T-cell (primary cell): ENCODE measurements at places on chromosomes 7 and 10. TPM values are rescaled to one million over a fixed set of nuclear protein-coding genes. Genes with fewer than 3 reads are reported as not detected.
A peak's percentile ranks its signal among the peaks of the same experiment; 100 is the strongest.

DNA sequence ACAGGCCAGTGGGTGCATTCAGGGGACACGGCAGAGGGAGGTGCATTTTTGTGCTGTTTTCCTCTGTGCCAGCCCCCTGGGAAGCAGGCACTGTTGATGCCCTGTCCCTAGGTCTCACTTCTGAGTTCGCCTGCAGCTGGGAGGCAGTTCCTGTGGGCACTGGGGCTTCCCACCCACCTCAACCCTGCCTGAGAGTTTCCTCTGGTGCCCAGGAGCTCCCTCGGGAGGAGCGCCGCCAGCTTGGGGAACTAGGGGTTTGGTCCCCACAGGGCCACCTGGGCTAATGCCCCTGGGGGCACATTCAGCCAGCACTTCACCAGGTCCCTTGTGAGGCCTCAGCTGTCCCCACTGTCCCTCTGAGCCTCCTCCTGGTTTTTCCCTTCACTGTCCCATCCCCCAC, 178.2 kb upstream of the RHEB start:
- H3K27me3 ChIP-seq, result no peaks in the 10 kb centered on the region
- no peak overlapping the region for H3K4me3 ChIP-seq
- H3K4me1 ChIP-seq, result no peaks in the 10 kb centered on the region
- DNase-seq, result no peak
- H3K27ac ChIP-seq, result no peak overlapping the region

CRYGN gene
- total RNA-seq, result 1.0 TPM

GRCh38 chr10:34931216-34931615, 116.1 kb upstream of the PARD3 start:
- H3K36me3 ChIP-seq, result no peaks in the 10 kb centered on the region
- H3K4me3 ChIP-seq, result no peak overlapping the region
- no peak overlapping the region for H3K27ac ChIP-seq
- DNase-seq, result no peak
- H3K27me3 ChIP-seq, result no peaks in the 10 kb centered on the region

- no peaks in the 10 kb centered on the region for H3K36me3 ChIP-seq
- H3K27me3 ChIP-seq, result peaks cover 18% of the 10 kb centered on the region
- no peak overlapping the region for H3K27ac ChIP-seq
- no peaks in the 10 kb centered on the region for H3K4me1 ChIP-seq
- no peak overlapping the region for H3K4me3 ChIP-seq
Observed at GRCh38 chr10:128027306-128027705, 98.9 kb downstream of the MKI67 start.

GRCh38 chr7:83271212-83272099, 108.8 kb upstream of the PCLO start:
- H3K27me3 ChIP-seq, result no peaks in the 10 kb centered on the region
- DNase-seq, result no peak
- no peak overlapping the region for H3K4me3 ChIP-seq
- no peaks in the 10 kb centered on the region for H3K4me1 ChIP-seq

- peaks cover 16% of the 10 kb centered on the region for H3K4me1 ChIP-seq
- no peak overlapping the region for H3K4me3 ChIP-seq
- H3K36me3 ChIP-seq, result no peaks in the 10 kb centered on the region
- no peak for DNase-seq
- no peak overlapping the region for H3K27ac ChIP-seq
Observed at GRCh38 chr7:104979167-104979841, 34.7 kb upstream of the KMT2E start.

GRCh38 chr7:81158189-81158588, 239.3 kb upstream of the SEMA3C start:
- H3K4me1 ChIP-seq, result no peaks in the 10 kb centered on the region
- no peak overlapping the region for H3K27ac ChIP-seq
- no peaks in the 10 kb centered on the region for H3K36me3 ChIP-seq
- no peak overlapping the region for H3K4me3 ChIP-seq
- no peaks in the 10 kb centered on the region for H3K27me3 ChIP-seq

- no peaks in the 10 kb centered on the region for H3K27me3 ChIP-seq
- H3K36me3 ChIP-seq, result no peaks in the 10 kb centered on the region
- DNase-seq, result no peak
- no peak overlapping the region for H3K27ac ChIP-seq
- no peak overlapping the region for H3K4me3 ChIP-seq
- no peaks in the 10 kb centered on the region for H3K4me1 ChIP-seq
Observed at GRCh38 chr7:84686373-84686772, 491.8 kb upstream of the SEMA3A start.

- no peak for DNase-seq
- no peaks in the 10 kb centered on the region for H3K36me3 ChIP-seq
- H3K27me3 ChIP-seq, result no peaks in the 10 kb centered on the region
- H3K27ac ChIP-seq, result no peak overlapping the region
Observed at GRCh38 chr7:135938563-135938962, 38.6 kb downstream of the MTPN start.

- H3K4me1 ChIP-seq, result peaks cover 19% of the 10 kb centered on the region
- no peak for DNase-seq
- peak overlapping the region; percentile 80 for H3K27ac ChIP-seq
- peak overlapping the region; percentile 94 for H3K4me3 ChIP-seq
- H3K36me3 ChIP-seq, result no peaks in the 10 kb centered on the region
Observed at GRCh38 chr10:30348378-30348776, 701 bp downstream of the MTPAP start.

GTF2I gene
- 165 TPM for total RNA-seq

GRCh38 chr10:99658622-99659030, 683 bp upstream of the ENTPD7 start:
- DNase-seq, result peak; percentile 4
- peaks cover 7% of the 10 kb centered on the region for H3K27me3 ChIP-seq
- H3K36me3 ChIP-seq, result no peaks in the 10 kb centered on the region
- peak overlapping the region; percentile 83 for H3K4me3 ChIP-seq

CREB5 gene
- total RNA-seq, result 0.23 TPM

DNA sequence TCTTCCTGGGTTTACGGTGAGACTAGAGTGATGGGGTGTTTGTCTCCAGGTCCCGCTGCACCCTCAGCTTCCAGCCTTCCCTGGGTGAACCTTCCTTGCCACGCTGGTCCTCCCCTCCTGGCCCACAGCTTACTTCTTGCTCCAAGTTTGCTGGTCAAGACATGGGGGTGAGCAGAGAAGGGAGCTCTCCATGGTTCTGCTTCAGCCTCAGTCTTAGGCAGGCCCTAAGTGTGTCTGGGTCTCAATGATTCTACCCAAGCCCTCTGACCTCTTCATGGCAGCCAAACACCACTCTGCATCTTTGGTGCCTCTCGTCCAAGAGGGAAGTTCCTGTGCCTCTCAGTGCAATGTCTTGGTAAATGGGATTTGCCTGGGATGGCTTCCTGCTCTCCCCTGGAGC, 356.5 kb upstream of the KLF6 start:
- no peak overlapping the region for H3K4me3 ChIP-seq
- H3K27me3 ChIP-seq, result no peaks in the 10 kb centered on the region
- no peaks in the 10 kb centered on the region for H3K4me1 ChIP-seq

GRID1 gene
- total RNA-seq, result not detected

DNA sequence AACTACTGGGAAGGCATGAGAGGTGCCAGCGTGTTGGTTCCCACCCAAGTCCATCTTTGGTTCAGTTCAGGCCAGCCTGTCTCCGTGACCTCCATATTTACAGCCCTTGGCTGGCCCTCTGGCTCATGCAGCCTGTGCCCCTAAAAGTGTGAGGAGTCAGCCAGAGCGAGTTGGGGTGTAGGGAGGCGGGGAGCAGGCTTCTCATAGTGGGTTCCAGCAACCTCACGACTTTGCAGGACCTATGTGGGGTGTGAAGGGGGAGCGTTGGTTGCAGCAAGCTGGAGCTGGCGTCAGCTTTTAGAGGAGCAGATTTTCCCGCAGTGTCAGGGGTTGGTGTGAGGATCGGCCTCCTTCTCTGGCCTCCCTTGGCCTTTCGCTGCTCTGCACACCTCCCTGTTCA, 9.8 kb downstream of the TSPAN14 start:
- peak overlapping the region; percentile 53 for H3K4me3 ChIP-seq
- peaks cover 100% of the 10 kb centered on the region for H3K4me1 ChIP-seq

- H3K4me3 ChIP-seq, result no peak overlapping the region
- H3K27me3 ChIP-seq, result no peaks in the 10 kb centered on the region
- no peaks in the 10 kb centered on the region for H3K4me1 ChIP-seq
- no peak for DNase-seq
- no peaks in the 10 kb centered on the region for H3K36me3 ChIP-seq
Observed at GRCh38 chr7:14395860-14396259, 406.4 kb upstream of the ETV1 start.

ASNS gene
- total RNA-seq, result 15.4 TPM

DNA sequence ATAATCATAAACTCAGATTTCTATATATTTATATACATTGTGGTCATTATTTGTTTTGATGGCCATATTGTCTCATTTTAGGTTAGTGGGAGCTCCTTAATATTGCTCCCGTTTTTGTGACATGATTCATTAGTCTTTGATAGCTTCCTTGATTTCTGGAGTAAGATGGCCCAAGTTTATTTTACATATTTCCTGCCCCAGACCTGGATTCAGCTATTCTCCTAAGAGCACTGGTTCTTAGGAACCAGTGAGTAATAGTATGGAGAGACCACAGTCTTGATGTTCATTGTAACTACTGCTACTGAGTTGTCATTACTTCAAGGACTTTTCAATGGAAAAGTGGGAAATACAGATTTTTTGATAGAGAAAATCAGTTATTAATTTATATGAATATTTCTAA, 6.0 kb downstream of the TFPI2 start:
- no peaks in the 10 kb centered on the region for H3K36me3 ChIP-seq
- H3K27me3 ChIP-seq, result peaks cover 2% of the 10 kb centered on the region
- H3K4me1 ChIP-seq, result no peaks in the 10 kb centered on the region

SPDYE9 gene
- not detected for total RNA-seq

- no peak overlapping the region for H3K4me3 ChIP-seq
- H3K36me3 ChIP-seq, result no peaks in the 10 kb centered on the region
- H3K4me1 ChIP-seq, result peaks cover 14% of the 10 kb centered on the region
- H3K27ac ChIP-seq, result peak overlapping the region; percentile 35
- H3K27me3 ChIP-seq, result no peaks in the 10 kb centered on the region
- no peak for DNase-seq
Observed at GRCh38 chr7:130152493-130153210, 52.6 kb downstream of the TMEM209 start.

MUC12 gene
- 0.51 TPM for total RNA-seq

DNA sequence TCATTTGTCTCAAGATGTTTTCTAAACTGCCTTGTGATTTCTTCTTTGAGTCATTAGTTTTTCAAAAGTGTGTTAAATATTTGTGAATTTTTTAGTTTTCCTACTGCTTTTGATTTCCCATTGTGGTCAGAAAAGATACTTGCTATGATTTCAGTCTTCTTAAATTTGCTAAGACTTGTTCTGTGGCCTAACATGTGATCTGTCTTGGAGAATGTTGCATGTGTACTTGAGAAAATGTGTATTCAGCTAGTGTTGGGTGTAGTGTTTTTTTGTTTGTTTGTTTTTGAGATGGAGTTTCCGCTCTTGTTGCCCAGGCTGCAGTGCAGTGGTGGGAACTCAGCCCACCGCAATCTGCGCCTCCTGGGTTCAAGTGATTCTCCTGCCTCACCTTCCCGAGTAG, 28.6 kb downstream of the BMPR1A start:
- peaks cover 2% of the 10 kb centered on the region for H3K27me3 ChIP-seq
- no peak overlapping the region for H3K27ac ChIP-seq
- DNase-seq, result no peak
- no peaks in the 10 kb centered on the region for H3K36me3 ChIP-seq

GRCh38 chr7:116551692-116552091, 26.9 kb downstream of the CAV1 start:
- no peaks in the 10 kb centered on the region for H3K27me3 ChIP-seq
- H3K36me3 ChIP-seq, result no peaks in the 10 kb centered on the region
- DNase-seq, result no peak
- no peak overlapping the region for H3K4me3 ChIP-seq

DNA sequence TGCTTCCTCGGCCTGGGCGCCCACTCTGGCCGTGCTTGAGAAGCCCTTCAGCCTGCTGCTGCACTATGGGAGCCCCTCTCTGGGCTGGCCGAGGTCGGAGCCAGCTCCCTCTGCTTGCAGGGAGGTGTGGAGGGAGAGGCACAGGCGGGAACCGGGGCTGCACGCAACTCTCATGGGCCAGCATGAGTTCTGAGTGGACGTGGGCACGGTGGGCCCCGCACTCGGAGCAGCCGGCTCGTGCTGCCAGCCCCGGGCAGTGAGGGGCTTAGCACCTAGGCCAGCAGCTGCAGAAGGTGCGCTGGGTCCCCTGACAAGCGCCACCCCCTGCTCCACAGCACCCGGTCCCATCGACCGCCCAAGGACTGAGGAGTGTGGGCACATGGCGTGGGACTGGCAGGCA, 9.0 kb upstream of the PDK4 start:
- no peak overlapping the region for H3K27ac ChIP-seq
- H3K4me3 ChIP-seq, result no peak overlapping the region
- no peaks in the 10 kb centered on the region for H3K36me3 ChIP-seq
- no peaks in the 10 kb centered on the region for H3K27me3 ChIP-seq
- H3K4me1 ChIP-seq, result no peaks in the 10 kb centered on the region

DNA sequence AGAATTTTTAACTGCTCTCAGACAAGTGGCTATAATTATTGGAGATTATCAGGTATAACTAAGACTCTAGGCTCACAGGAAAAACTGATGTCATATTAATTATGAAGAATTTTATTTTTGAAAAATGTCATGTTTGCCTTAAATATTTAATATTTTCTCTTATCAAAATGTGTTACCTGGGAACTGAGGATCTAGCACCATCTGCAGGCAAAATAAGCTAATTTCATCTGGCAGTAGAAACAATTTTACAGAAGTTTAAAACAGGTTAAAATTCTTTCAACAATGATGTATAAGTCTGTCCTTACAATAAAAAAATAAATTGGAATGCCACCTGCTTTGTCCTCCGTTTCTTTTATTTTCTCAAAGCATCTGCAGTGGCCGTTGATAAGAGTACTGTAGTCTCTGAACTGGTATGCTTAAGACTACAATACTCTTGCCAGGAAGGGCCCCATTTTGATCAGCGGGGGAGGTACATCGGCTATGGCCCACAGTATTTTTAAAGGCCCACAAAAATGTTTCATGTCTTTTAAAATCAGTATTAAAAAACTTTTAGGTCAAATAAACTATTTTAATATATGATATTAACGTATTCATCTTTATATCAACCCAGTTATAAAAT, 81.3 kb downstream of the VWDE start:
- DNase-seq, result peak; percentile 16
- H3K4me3 ChIP-seq, result no peak overlapping the region
- H3K27ac ChIP-seq, result no peak overlapping the region
- H3K36me3 ChIP-seq, result no peaks in the 10 kb centered on the region
- no peaks in the 10 kb centered on the region for H3K4me1 ChIP-seq

GRCh38 chr7:16935341-16935735, 53.6 kb upstream of the AGR3 start:
- peaks cover 64% of the 10 kb centered on the region for H3K4me1 ChIP-seq
- no peak for DNase-seq
- H3K27ac ChIP-seq, result no peak overlapping the region
- no peak overlapping the region for H3K4me3 ChIP-seq
